Activated CD8-positive, alpha-beta memory T cell treated with anti-CD3 and anti-CD28 coated beads for 48 hours (primary cell): ENCODE measurements at places on chromosomes 3 and 15.

- DNase-seq = no peak
Observed at GRCh38 chr3:178103140-178103539, 433.1 kb upstream of the KCNMB2 start.

DNA sequence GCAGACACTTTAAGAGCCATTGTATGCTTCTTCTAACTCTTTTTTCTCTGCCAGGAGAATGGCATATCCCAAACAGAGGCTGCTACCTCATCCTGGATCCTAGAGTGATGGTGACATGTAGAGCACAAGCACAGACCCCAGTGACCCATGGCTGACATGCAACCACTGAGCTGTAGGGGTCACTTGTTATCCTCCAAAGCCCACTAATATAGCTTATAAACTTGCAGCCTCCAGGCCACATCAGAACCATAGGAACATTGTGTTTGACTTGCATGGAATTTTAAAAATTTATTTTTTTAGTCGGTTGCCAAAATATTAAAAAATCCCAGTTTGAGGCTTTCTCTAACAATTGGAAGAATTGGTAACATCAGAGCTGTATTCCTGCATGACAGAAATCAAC lies 283.0 kb upstream of the WNT5A start:
- DNase-seq = no peak

GRCh38 chr15:38864827-38865581 lies 300.4 kb upstream of the RASGRP1 start:
- DNase-seq = no peak

DNA sequence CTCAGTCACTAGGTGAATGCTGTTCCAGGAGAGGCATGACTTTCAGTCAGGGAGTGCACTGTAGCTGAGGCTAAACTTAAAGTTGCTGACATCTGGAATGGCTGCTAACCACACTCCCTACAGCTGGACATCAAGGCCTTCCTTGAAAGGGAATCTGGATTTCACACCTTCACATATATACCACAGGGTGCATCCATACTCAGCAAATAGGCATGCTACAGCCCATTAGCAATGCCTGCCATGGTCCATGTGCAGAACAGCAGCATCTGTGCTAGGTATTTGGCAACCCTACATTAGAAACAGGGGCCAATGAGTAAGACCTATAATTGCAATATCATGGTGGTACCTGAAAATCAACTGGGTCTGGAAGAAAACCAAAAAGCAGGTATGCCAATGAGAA lies 74.8 kb downstream of the SNTN start:
- DNase-seq = no peak

- DNase-seq = no peak
Observed at GRCh38 chr3:22360164-22360563, 609.2 kb upstream of the ZNF385D start.

- no peak for DNase-seq
Observed at GRCh38 chr3:10570196-10570946, 65.0 kb upstream of the ATP2B2 start.

- DNase-seq = no peak
Observed at GRCh38 chr15:77470235-77470634, 49.5 kb downstream of the HMG20A start.

- DNase-seq = no peak
Observed at GRCh38 chr3:184237807-184238206, 8.4 kb downstream of the VWA5B2 start.

DNA sequence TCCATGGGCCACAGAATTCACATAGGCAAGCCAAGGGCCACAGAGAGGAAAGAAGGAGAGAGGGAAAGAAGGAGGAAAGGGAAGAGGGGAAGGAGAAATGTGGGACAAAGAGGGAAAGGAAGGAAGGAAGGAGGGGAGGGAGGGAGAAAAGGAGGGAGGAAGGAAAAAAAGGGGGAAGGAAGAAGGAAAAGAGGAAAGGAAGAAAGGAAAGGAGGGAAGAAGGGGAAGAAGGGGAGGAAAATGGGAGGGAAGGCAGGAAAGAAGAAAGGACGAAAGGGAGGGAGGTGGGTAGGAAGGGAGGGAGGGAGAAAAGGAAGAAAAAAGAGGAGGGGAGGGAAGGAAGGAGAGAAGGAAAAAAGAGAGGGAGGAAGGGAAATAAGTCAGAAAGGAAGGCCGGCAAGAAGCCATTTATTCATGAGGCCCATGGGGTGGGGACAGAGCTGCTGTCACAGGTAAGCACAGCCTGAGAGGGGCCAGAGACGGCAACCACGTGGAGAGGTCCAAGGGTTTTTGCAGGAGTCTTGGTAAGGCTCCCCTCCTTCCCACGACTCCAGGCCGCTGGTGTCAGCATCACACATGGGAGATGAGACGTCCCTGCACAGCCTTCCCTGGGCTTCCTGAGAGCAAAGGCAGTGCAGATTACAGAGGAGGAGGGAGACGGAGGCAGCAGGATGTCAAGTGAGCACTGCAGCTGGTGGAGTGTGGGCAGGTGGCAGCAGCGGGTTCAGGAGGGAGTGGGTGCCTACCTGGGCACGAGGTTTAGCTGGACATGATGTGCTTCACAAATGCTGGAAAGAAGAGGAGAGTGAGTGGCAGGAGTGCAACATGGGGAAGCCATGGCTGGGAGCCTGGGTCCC lies 5.5 kb downstream of the MYL3 start:
- no peak for DNase-seq

GRCh38 chr3:192850451-192850981 lies 67.1 kb downstream of the MB21D2 start:
- peak; percentile 11 for DNase-seq

GRCh38 chr15:63487076-63487757 lies 17.2 kb upstream of the USP3 start:
- DNase-seq = peak; percentile 96

DNA sequence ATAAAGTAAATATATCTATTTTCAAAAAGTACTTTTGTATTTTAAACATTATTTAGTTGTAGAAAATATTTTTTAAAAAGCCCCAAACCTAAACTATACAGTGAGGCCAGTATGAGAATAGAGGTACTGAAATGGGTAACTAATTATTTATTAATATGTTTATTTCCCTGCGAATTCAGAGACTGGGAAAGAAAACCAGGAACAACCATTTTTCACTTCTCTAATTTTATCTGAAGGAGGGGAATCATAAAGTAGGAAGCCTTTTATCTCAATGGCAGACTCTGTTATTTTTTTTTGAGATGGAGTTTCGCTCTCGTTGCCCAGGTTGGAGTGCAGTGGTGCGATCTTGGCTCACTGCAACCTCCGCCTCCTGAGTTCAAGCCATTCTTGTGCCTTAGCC lies 63.6 kb upstream of the TRAK1 start:
- no peak for DNase-seq

- no peak for DNase-seq
Observed at GRCh38 chr3:192802957-192803899, 75.9 kb upstream of the FGF12 start.

- no peak for DNase-seq
Observed at GRCh38 chr15:101348015-101348414, 53.0 kb upstream of the SNRPA1 start.

- DNase-seq = no peak
Observed at GRCh38 chr3:120459196-120459595, 8.4 kb upstream of the FSTL1 start.

DNA sequence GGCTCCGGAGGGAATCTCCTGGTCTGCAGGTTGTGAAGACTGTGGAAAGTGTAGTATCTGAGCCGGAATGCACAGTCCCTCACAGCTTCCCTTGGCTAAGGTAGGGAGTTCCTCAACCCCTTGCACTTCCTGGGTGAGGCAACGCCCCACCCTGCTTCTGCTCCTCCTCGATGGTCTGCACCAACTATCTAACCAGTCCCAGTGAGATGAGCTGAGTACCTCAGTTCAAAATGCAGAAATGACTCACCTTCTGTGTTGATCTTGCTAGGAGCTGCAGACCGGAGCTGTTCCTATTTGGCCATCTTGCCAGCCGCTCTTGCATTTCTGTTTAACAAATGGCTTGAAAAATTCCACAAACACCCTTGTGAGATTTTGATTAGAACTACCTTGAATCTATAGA lies 156.1 kb downstream of the STXBP5L start:
- DNase-seq = no peak

- DNase-seq = no peak
Observed at GRCh38 chr15:35437157-35437556, 108.8 kb downstream of the DPH6 start.

GRCh38 chr15:67025719-67026609 lies 39.4 kb upstream of the SMAD3 start:
- no peak for DNase-seq

DNA sequence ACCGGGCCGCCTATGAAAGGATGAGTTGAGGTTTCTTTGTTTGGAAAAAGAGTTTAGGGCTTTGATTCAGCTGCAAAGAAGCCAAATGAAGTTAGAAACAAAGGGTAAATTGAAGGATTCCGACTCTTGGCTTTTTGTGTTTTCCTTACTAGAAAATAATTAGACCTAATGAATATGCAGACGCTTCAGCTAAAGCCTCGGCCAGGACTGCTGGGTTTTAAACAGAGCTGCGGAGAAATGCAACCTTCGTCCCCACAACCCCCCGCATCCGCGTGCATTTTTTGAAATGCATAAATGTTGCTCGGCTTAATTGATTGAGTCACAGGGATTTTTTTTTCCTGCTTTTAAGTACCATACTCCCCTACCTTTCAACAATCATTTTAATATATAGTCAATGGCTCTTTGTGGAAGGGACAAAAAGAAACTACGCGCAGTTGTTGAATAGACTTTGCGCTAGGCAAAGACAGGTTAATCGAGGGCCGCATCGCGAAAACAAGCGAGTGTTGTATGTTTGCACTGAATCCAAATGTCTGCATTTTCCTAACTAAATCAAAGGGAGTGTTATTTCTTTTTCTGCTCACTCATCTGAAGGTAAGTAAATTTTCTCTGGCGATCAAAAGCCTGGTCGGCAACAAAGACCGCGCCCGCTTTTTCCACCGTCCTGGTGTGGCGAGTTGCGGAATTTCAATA lies 1.3 kb upstream of the ZIC4 start:
- no peak for DNase-seq
